Left ventricle myocardium inferior (tissue), 1 donor: ENCODE measurements at places on chromosomes 7 and 10. TPM values are rescaled to one million over a fixed set of nuclear protein-coding genes. Genes with fewer than 3 reads are reported as not detected.

- no peak for DNase-seq
- no peaks in the 10 kb centered on the region for H3K27me3 ChIP-seq
- H3K27ac ChIP-seq: no peak overlapping the region
Observed at GRCh38 chr7:82700741-82701140, 257.2 kb upstream of the CACNA2D1 start.

DNA sequence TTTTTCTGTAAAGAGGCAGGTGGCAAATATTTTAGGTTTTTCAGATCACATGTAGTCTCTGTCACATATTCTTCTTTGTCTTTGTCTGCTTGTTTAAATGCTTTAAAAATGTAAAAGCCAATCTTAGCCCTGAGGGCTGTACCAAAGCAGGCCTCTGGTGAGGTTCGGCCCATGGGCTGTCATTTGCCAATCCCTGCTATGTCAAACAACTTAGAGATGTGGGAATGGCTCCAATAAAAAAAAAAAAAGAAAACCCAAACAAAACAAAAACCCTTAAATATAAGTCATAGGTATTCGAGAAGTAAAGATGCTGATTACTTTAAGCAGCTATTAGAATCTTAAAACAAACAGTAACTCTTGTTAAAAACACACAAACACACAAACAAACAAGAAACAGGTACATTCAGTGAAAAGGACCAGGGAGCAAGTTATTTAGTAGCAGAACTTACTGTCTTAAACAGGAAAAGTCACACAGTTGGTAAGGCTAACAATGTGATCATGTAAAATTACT is 61.4 kb upstream of the NAMPT start:
- no peak overlapping the region for H3K4me3 ChIP-seq
- H3K27me3 ChIP-seq: no peaks in the 10 kb centered on the region
- H3K36me3 ChIP-seq: no peaks in the 10 kb centered on the region
- no peaks in the 10 kb centered on the region for H3K4me1 ChIP-seq
- no peak overlapping the region for H3K27ac ChIP-seq
- DNase-seq: no peak

DNA sequence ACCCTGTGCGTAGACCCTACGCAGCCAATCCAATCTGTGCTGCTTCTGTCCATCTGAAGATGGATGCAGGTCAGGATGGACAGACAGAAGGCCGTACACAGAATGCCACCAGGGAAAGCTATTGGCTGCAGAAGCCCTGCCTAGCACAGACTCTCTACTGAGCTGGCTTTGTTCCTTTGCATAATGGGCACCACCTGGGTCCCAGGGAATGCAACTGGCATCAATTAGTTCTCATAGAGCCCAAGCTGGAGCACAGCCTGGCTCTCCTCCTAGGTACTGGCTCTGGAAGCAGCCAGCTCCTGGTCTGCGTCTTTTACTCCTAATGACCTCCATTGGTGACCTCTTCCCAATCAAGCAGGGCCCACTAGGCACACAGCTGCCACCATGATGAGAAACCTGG is 26.8 kb upstream of the CACUL1 start:
- no peaks in the 10 kb centered on the region for H3K4me1 ChIP-seq
- no peak for DNase-seq
- H3K36me3 ChIP-seq: no peaks in the 10 kb centered on the region
- H3K27ac ChIP-seq: no peak overlapping the region
- H3K4me3 ChIP-seq: no peak overlapping the region

Gene CABCOCO1
- not detected for total RNA-seq

GRCh38 chr7:95205665-95206225 is 118.6 kb downstream of the PON1 start:
- no peaks in the 10 kb centered on the region for H3K36me3 ChIP-seq
- H3K27me3 ChIP-seq: no peaks in the 10 kb centered on the region
- H3K27ac ChIP-seq: no peak overlapping the region
- H3K4me3 ChIP-seq: no peak overlapping the region
- no peak for DNase-seq
- no peaks in the 10 kb centered on the region for H3K4me1 ChIP-seq

Gene MALRD1
- 0.47 TPM for total RNA-seq

- H3K36me3 ChIP-seq: no peaks in the 10 kb centered on the region
- peak overlapping the region; percentile 76 for H3K27ac ChIP-seq
- H3K27me3 ChIP-seq: no peaks in the 10 kb centered on the region
- H3K4me3 ChIP-seq: peak overlapping the region; percentile 18
Observed at GRCh38 chr10:110864662-110865140, 7.0 kb upstream of the PDCD4 start.

GRCh38 chr7:5774136-5774535 is 7.3 kb downstream of the RNF216 start:
- peaks cover 13% of the 10 kb centered on the region for H3K36me3 ChIP-seq
- H3K27me3 ChIP-seq: no peaks in the 10 kb centered on the region
- DNase-seq: no peak
- H3K4me3 ChIP-seq: no peak overlapping the region
- peaks cover 39% of the 10 kb centered on the region for H3K4me1 ChIP-seq

- H3K36me3 ChIP-seq: no peaks in the 10 kb centered on the region
- H3K27me3 ChIP-seq: no peaks in the 10 kb centered on the region
- peak overlapping the region; percentile 69 for H3K27ac ChIP-seq
- DNase-seq: peak; percentile 84
- no peak overlapping the region for H3K4me3 ChIP-seq
Observed at GRCh38 chr7:115008465-115009114, 86.7 kb downstream of the MDFIC start.

Gene PLPP4
- not detected for total RNA-seq

Gene IDI2
- total RNA-seq: 0.33 TPM

- peak overlapping the region; percentile 45 for H3K4me3 ChIP-seq
- H3K4me1 ChIP-seq: peaks cover 5% of the 10 kb centered on the region
- H3K36me3 ChIP-seq: no peaks in the 10 kb centered on the region
- H3K27me3 ChIP-seq: peaks cover 45% of the 10 kb centered on the region
- peak overlapping the region; percentile 70 for H3K27ac ChIP-seq
Observed at GRCh38 chr7:157502701-157503111, 165.9 kb downstream of the DNAJB6 start.

- no peaks in the 10 kb centered on the region for H3K4me1 ChIP-seq
- no peaks in the 10 kb centered on the region for H3K27me3 ChIP-seq
- no peak overlapping the region for H3K4me3 ChIP-seq
- DNase-seq: no peak
- H3K27ac ChIP-seq: no peak overlapping the region
- no peaks in the 10 kb centered on the region for H3K36me3 ChIP-seq
Observed at GRCh38 chr7:26705567-26705966, 158.8 kb downstream of the SKAP2 start.

DNA sequence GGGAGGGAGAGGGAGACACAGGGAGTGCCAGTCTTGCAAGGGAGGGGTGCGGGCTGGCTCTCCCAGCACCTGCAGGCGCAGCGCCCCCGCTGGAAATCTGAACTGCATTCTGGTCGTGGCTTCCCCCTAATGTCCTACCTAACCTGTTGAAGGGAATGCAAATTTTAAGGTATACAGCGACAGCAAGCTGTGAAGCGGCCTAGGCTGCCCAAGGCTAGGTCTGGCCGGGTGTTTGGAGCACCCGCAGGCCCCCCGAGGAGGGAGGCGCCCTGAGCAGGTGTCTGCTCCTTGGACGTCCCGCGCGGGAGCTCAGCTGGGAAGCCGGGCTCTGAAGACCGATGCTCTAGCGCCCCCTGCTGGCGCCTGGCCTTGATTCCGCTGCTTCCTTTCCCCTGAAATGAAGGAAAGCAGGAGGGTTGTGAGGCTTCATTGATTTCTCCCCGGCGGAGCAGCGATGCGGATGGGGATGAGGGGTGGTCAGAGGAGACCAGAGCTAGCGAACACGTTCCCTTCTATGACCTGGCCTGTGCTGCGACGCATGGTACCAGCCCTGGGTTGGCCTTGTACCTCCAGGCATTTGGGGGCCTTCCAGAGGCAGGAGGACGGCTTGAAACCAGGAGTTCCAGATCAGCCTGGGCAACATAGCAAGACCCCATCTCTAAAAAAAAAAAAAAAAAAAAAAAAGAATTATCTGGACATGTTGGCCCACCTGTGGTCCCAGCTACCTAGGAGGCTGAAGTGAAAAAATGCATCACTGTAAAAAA is 601.3 kb downstream of the GALNT17 start:
- H3K4me1 ChIP-seq: no peaks in the 10 kb centered on the region
- peak; percentile 72 for DNase-seq
- H3K4me3 ChIP-seq: peak overlapping the region; percentile 53
- H3K36me3 ChIP-seq: no peaks in the 10 kb centered on the region
- no peak overlapping the region for H3K27ac ChIP-seq

GRCh38 chr10:43360086-43360485 is 11.3 kb upstream of the FXYD4 start:
- H3K27me3 ChIP-seq: no peaks in the 10 kb centered on the region
- H3K4me3 ChIP-seq: no peak overlapping the region
- H3K36me3 ChIP-seq: no peaks in the 10 kb centered on the region
- H3K4me1 ChIP-seq: peaks cover 16% of the 10 kb centered on the region
- no peak overlapping the region for H3K27ac ChIP-seq

Gene KAZALD1
- 5.1 TPM for total RNA-seq

DNA sequence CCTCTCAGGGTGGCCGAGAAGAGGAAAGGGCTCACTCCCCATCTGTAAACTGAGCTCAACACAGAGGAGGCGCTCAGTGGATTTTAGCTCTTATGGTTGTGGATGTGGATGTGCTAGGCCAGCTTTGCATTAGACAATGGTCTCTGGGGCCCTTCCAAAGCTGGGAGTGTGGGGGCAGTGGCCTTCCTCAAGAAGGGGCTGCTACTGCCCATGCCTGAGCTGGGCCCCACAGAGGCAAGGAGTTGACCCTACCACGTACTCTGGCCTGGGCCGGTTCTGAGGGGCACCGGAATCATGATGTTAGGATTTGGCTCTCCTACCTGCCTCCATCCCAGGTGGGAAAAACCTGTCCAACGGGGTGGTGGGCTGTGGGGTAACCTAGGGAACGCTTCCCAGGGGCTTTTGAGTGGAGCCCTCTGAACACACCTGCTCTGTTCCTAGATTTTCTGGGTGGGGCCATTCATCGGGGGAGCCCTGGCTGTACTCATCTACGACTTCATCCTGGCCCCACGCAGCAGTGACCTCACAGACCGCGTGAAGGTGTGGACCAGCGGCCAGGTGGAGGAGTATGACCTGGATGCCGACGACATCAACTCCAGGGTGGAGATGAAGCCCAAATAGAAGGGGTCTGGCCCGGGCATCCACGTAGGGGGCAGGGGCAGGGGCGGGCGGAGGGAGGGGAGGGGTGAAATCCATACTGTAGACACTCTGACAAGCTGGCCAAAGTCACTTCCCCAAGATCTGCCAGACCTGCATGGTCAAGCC is 11.5 kb downstream of the AQP1 start:
- H3K27ac ChIP-seq: peak overlapping the region; percentile 92
- DNase-seq: peak; percentile 7
- peaks cover 80% of the 10 kb centered on the region for H3K4me1 ChIP-seq
- peaks cover 49% of the 10 kb centered on the region for H3K36me3 ChIP-seq
- H3K27me3 ChIP-seq: no peaks in the 10 kb centered on the region

DNA sequence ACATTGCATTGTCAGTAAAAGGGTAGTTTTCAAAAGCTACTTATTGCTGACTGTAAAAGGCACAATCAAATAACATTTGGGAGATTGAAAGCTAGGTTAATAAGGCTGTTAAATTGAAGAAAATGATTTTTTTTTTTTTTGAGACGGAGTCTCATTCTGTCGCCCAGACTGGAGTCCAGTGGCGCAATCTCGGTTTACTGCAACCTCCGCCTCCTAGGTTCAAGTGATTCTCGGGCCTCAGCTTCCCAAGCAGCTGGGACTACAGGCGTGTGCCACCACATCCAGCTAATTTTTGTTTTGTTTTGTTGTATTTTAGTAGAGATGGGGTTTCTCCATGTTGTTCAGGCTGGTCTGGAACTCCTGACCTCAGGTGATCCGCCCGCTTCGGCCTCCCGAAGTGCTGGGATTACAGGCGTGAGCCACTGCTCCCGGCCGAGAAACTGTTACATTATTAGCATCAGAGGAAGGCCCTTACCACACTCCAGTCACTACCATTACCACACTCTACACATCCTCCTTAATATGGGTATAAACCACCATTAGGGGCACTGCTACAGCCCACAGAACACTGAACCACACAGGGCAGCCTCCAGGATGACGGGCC is 1.0 kb downstream of the CYP51A1 start:
- no peaks in the 10 kb centered on the region for H3K27me3 ChIP-seq
- peaks cover 30% of the 10 kb centered on the region for H3K4me1 ChIP-seq
- DNase-seq: no peak

DNA sequence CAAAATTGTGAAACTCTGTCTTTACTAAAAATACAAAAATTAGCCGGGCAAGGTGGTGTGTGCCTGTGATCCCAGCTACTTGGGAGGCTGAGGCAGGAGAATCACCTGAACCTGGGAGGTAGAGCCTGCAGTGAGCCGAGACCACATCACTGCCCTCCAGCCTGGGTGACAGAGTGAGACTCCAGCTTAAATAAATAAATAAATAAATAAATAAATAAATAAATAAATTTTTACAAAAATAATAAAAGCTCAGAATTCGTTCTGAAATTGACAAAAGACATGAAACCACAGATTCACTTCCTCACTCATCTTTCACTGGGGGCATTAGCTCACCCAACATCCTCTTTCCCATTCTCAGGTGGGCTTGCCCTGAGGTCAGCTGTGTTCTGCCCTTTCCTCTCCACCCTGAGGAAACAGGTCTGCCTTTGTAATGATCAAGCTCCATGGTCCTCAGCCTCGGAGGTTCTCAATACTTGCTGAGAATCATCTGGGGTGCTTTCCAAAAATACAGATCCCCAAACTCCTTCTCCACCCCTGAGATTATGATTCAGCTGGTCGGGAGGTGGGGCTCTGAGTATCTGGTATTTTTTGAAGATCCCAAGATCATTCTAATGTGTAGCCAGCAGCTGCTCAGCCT is 29.2 kb upstream of the APBB1IP start:
- DNase-seq: no peak
- no peak overlapping the region for H3K27ac ChIP-seq
- H3K27me3 ChIP-seq: peaks cover 9% of the 10 kb centered on the region

DNA sequence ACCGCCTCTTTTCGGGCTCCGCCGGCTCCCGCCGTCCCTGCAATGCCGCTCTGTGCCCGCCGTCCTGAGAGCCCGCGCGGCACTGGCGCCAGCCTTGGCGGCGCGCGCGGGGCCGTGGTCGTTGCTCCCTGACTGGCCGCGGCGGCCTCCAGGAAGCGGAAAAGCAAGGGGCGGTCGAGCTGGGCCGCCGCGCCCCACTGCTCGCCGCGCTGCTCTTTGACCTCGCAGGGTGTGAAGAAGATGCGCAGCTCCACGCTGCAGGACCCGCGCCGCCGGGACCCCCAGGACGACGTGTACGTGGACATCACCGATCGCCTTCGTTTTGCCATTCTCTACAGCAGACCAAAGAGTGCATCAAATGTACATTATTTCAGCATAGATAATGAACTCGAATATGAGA is at the start of gene CDC14C:
Gene CDC14C, plus strand, starts transcription at position 115 of the 400 bp plus-strand sequence. Its CDS starts 126 bp downstream, at position 241.
- no peak for DNase-seq
- no peaks in the 10 kb centered on the region for H3K27me3 ChIP-seq
- H3K36me3 ChIP-seq: no peaks in the 10 kb centered on the region
- H3K27ac ChIP-seq: no peak within 1 kb of the TSS
- no peak within 1 kb of the TSS for H3K4me3 ChIP-seq

GRCh38 chr7:115340828-115341227 is 418.9 kb downstream of the MDFIC start:
- H3K4me1 ChIP-seq: no peaks in the 10 kb centered on the region
- no peak for DNase-seq
